ENCODE measurements at places on chromosomes 12 and 14.

- DNase-seq: no peak
These were observed 45.7 kb upstream of the CLMN start for GRCh38 chr14:95365401-95365800.

GRCh38 chr14:40656311-40656710 is 950.4 kb upstream of the LRFN5 start:
- no peak for DNase-seq

GRCh38 chr14:56358851-56359614 is 220.6 kb upstream of the TMEM260 start:
- no peak for DNase-seq

DNA sequence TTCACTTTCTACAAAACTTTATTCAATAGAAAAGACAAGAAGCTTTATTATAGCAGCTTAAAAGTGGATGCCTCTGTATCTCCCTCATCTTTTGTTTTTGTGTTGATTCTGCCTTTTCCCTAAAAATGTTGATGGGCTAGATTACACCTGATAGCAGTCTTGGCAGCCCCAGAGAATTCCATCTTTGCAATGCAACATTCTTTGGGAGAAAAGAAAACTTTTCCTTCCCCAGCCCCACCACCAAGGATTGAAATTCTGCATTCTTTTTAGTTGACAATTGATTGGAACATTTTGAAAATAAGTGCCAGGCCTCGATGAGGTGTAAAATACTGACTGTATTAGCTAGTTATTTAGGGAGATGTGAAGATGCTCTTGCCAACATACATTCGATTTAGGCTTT is 306.8 kb upstream of the G2E3 start:
- no peak for DNase-seq

- peak; percentile 63 for DNase-seq
These were observed 20.5 kb upstream of the FAM181A start for GRCh38 chr14:93906341-93907329.

- no peak for DNase-seq
These were observed 4.4 kb downstream of the CD9 start for GRCh38 chr12:6204533-6205143.

DNA sequence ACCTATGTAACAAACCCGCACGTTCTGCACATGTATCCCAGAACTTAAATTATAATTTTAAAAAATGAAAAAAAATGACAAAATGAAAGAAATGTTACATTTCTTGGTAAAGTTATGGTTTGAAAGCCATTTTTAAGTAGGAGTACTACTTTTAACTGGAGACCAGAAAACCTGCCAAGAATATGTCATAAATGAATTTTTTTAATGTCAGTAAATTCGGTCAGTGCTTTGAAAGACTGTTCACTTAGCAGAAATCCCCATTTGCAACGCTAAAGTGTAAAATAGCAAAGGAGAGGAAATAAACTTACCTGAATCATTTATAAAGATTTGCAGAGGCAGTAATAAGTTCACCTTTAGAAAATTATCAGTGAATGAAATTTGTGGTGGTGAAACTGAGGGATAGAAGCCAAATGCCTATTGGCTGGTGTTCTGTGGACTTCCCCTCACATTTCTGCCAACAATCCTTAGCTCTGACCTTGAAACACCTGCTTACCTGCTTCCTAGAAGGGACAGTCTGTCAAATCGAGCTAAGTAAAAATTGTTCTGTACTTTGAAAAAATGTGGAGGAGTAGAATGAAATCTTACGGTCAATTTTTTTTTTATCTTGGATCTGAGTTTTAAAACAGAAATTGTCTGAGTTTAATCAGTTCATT is 714.2 kb downstream of the SLC6A15 start:
- no peak for DNase-seq

DNA sequence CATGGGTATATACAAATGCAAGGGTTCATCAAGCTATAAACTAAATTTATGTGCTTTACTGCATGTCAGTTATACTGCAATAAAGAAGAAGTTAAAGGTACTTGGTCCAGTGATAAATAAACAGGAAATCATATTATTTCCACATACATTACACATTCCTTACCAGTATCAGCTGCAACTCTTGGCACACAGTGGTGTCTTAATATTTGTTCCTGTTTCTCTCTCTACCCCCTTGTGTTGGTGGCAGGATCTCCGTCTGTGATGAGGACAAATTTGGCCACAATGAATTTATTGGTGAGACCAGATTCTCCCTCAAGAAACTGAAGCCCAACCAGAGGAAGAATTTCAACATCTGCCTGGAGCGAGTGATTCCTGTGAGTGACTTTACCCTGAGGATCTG is 19.2 kb upstream of the OAS1 start:
- DNase-seq: no peak

DNA sequence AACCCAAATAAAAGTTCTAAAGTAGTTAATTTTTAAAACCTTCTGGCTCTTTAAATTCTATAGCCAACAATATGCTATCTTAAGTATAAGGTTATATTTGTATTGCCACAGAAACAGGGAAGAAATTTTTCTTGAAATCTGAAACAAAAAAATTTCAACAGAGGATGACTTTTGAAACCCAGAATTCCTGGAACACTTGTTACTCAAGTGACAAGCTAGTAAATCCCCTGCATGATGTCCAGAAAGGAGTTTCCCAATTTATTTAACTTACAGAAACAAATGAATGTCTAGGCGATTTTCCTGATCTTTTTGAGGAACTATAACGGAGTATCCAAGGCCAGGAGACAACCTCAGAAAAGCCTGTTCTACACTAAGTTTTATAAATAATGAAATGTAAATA is 69.6 kb downstream of the SLC41A2 start:
- no peak for DNase-seq

DNA sequence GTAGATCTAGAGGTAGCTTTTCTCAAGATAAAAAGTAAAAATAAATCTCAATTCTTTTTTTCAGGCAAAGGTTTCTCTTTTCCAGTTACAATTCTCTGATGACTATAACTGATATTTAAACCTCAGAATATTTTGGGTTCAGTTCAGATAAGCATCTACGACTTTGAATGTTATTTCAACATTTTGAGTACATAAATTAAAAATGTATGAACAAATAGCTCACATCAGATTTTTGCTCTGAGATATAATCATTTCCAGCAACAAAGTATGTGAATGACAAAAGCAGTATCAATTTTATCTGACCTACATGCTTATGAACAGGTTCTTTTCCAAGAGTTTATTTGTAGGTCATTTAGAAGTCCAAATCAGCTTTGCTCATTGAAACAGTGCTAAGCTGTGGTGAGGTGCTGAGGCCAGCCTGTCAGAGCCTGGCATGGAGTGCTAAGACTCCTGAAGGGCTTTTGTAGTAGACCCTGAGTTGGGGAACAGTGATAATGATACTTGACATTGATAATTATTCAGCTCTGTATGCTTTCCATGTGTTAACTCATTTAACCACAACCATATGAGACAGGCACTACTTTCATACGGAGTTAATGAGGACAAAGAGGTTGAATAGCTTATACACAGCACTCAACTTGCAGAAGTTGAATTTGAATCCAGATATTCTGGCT is 205.0 kb upstream of the DCN start:
- no peak for DNase-seq

DNA sequence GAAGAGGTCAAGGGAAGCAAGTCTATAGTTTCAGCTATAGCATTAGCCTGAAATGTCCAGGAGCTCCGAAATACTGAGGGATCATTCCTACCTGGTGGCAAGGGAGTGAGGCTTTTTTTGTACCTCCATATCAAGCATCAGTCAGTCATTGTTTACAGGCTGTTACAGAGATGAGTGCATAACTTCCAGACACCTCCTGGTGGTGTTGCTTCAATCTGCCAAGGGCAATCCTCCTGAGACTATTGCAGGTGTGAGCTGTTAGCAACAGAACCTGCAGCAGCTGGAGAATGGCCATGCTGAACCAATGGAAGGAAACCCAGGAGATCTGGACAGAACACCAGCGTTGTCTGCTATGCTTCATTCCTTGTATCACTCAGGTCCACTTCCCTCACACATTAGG is 80.0 kb upstream of the SLC8A3 start:
- no peak for DNase-seq

- DNase-seq: no peak
These were observed 162.6 kb upstream of the PLEKHG7 start for GRCh38 chr12:92539976-92540781.

GRCh38 chr12:4862809-4863208 is 46.9 kb upstream of the KCNA1 start:
- no peak for DNase-seq

DNA sequence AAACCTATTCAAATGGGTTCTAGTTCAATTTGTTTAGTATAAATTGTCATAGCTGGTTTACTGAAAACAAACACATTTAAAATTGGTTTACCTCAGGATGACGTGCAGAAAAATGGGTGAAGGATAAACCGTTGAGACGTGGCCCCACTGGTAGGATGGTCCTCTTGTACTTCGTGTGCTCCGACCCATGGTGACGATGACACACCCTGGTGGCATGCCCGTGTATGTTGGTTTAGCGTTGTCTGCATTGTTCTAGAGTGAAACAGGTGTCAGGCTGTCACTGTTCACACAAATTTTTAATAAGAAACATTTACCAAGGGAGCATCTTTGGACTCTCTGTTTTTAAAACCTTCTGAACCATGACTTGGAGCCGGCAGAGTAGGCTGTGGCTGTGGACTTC is 8.3 kb downstream of the CALM1 start:
- DNase-seq: no peak

- DNase-seq: no peak
These were observed 3.2 kb downstream of the DGLUCY start for GRCh38 chr14:91116913-91117588.

DNA sequence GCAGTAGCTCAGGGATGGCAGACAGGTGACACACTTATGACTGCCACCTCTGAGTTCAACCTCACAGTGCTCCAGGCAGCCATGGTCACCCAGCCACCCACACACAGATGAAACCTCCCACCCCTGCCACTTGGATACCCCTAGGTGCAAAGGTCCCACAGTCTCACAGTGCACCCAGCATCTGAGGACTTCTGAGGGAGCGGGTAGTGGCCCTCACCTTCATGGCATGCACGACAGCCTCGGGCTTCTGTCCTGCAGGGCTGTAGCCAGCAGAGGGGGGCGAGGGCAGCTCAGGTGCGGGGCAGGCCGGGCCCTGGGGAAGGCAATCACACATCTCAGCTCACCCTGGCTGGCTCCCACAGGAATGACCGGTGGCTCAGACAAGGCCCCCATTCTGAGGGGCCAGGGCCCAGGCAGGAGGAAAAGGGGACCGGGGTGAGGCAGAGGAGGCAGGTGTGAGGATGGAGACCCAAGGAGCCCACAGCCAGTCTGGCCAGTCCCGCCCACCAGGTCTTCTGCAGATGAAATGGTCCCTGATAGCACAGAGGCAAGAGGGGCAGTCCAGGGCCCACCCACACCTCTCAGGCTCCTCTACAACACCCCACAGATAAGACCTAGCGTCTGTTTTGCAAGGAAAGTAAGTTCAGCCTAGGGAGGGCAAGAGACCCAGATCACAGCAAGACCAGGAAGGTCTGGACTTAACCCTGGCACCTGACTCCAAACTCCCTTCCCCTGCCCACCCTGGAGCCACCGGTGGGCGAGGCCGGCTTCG is 35.8 kb downstream of the CCNK start:
- no peak for DNase-seq

DNA sequence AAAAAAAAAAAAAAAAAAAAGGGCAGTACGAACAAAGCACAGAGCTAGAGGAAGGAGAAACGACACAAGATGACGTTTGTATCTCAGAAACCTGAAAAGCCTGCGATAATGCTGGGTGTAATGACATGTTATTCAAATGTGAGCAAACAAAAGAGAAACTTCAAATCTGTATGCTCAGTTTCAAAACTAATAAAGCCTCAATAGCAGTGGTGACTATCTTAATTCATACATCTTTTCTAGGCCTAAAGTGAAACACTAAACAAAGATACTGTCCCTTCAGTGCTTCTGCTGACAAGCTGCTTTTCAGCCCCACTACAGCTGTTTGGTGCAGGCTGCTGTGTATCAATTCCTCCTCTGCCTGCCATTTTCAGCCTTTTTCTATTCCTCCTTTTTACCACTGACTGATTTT is 15.8 kb downstream of the ITPR2 start:
- no peak for DNase-seq

DNA sequence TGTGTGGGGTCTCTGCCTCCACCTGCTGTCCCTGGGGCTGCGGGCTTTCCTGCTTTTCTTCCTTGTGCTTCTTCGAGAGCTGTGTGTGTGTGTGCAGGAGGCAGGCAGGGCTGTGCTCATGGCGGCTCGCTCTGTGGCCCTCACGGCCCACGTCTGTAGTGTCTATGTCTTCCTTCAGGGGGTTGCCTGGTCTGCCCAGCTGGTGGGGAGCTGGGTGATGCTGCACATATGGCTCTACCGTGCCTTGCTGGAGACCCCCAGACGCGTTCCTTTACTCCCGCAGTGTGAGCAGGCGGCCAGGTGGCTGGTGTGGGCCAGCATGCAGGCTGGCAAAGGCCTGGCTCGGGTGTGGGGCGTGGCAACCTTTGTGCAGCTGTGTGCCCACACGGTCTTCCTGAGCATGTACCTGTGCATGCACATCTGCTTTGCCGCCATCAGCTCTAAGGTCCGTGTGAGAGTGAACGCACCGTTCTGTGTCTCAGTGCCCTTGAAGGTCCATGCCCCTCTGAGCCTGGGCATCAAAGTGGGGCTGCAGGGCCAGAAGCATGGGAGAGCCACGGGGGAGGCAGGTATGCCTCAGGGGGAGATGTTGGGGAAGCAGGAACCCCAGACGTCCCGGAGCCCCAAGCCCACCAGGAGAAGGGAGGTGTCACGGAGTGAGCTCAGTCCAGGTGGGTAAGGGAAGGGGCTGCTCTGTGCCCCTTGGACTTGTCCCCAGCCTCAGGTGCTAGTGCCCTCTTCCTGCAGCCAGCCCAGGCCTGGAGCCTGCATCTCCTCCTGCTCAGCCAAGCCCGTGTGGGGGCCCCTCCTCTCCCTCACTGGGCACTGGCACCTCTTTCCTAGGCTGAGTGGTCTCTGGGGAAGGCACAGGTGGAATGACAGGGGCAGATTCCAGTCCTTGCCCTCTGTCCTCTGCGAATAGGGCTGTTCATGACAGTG is 26.4 kb downstream of the CLSTN3 start:
- DNase-seq: no peak

DNA sequence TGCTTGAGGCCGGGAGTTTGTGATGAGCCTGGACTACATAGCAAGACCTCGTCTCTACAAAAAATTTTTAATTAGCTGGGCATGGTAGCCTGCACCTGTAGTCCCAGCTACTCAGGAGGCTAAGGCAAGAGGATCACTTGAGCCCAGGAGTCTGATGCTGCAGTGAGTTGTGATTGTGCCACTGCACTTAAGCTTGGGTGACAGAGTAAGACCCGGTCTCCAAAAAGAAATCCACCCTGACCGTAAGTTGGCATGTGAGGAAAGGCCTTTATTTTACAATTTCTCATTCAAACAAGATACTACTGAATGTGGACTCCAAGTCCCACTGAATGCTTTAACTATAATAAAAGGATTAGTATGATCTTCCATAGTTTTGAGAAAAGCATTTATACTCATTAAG is 27.3 kb downstream of the PSMA6 start:
- no peak for DNase-seq

GRCh38 chr12:43107026-43107775 is 444.8 kb downstream of the ADAMTS20 start:
- no peak for DNase-seq

GRCh38 chr12:42502682-42503081 is 86.9 kb downstream of the PRICKLE1 start:
- no peak for DNase-seq
